Activated CD8-positive, alpha-beta memory T cell treated with anti-CD3 and anti-CD28 coated beads for 48 hours (primary cell): ENCODE measurements at places on chromosomes 5 and 9.

DNA sequence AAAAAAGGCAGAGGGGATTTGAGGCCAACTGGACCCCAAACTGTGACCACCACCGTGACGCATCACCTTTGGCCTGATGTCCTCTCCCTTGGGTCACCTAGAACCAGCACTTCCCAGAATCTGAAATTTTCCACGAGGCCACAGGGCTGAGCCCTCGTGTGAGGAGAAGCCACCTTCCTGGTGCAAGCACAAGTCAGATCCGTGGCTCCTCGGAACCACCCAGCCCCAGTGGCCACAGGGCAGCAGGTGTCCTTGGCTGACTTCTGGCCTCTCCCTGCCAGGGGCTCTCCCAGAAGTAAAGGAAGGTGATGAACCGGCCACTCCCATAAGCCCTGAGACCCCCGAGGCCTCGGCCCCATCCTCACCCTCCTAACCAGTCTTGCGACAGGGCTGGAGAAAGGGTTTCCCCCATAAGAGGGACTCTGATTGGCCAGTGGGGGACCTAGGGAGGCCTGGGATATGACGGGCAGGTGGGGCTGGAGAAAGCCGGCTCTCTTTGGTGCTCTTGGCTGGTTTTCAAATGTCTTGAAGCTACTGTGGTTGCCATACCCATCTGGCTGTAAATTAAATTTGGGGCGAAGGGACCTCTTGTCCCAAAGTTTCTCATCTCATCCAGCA is 20.9 kb upstream of the HMCN2 start:
- no peak for DNase-seq

DNA sequence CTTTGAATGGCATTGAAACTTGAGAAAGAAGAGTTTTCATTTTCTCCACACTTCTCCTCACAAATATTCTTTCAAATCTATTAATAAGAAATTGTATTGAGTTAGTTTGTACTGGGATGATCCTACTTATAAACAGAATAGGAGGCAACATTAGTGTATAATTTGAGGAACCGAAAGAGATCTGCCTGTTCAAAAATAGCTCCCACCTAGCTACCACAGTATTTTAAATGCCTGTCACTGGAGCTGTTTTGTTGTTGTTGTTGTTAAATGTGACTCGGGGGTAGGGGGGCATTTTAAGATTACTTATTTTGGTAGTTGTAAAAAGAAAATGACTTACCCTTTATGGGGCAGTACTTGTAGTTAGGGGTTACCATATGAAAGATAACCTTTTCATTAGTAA is 20.1 kb upstream of the HAPLN1 start:
- DNase-seq, result no peak

DNA sequence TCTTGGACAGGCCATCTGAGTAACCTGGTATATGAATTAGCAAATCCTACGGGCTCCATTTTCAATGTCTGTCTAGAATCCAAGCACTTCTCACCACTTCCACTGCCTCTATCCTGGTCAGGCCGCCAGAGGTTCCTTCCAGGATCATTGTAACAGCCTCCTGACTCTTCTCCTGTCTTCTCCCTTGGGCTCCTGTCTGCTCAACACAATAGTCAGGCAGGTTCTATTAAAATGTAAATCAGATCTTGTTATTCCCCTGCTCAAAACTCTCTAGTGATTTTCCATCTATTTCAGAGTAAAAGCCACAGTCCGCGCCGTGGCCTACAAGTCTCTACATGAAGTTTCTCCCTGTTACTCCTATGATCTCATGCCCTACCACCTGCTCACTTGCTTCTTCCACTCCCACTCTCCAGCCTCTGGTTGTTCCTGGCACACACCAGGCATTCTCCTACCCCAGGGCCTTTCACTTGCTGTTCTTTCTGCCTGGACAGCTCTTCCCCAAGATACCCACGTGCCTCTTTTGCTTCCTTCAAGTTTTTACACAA is 21.7 kb downstream of the ZNF366 start:
- DNase-seq, result no peak

- no peak for DNase-seq
Observed at GRCh38 chr9:19180991-19181390, 49.5 kb upstream of the DENND4C start.

DNA sequence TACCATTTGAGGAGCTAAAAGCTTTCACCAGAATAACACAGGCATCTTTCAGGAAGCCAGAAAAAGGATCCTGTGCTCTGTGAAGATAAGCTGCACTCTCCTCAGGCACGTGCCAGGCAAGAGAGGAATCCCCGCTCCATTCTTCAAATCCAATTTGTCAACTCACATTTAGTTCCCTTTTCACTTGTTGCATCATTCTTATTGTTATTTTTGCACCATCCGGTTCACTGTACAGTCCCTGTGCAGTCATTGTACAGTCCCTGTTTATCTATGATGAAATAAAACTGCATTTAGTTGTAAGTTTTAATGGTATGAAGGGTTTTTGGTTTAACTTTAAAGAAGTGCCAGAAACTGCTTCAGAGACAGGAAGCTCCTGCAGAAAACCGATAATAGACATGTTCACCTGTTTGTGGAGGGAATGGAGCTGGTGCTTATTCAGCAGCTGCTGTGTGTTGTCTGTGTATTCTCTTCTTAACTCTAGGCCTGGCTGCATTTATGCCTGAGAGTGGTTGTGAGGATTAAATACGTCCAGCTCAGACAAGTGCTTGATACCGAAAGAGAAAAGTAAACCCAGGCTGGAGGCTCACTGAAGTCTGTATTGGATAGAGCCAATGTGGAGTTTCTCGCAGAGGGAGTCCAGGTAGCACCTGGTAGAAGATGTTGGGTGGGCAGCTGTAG is 22.4 kb downstream of the IFNW1 start:
- no peak for DNase-seq

- no peak for DNase-seq
Observed at GRCh38 chr5:156647034-156647451, 203.1 kb upstream of the PPP1R2B start.

- DNase-seq, result no peak
Observed at GRCh38 chr9:35905912-35906679, at the start of gene HRCT1. Gene HRCT1 (plus strand): TSS chr9:35906202. CDS start chr9:35906288, 86 bp downstream.

DNA sequence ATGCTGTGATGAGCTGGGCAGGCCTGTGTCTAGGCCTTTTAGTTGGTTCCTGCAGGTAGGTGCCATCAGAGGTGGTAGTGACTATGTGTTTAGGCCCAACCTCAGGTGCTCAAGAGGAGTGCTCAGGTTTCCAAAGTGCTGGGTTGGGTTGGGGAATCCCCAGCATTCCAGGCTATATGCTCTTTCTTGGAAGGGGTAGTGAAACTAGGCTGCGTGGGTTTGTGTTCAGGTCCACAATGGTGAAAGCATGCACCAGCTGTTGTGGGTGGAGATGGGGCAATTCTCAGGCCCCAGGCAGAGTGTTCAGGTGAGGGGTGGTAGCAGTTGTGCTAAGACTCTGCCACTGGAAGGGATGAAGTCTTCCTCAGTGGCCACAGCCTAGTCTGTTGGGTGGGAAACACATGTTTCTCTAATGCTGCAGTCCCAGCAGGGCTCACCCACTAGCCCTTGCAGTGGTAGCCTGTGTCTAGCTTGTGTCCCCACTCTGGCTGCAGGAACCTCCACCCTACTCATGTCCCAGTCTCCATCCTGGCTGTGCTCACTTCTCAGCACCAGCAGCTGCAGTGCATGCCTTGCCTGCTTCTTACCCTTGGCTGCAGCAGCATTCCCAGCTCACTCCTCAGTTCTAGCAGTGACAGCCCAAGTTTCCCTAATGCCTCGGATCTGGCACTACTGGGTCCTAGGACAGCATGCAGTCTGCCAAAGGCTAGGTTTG is 78.9 kb downstream of the FAM170A start:
- no peak for DNase-seq

- no peak for DNase-seq
Observed at GRCh38 chr9:134373269-134373668, 47.0 kb downstream of the RXRA start.

GRCh38 chr5:171205375-171205774 is 103.7 kb upstream of the TLX3 start:
- no peak for DNase-seq

DNA sequence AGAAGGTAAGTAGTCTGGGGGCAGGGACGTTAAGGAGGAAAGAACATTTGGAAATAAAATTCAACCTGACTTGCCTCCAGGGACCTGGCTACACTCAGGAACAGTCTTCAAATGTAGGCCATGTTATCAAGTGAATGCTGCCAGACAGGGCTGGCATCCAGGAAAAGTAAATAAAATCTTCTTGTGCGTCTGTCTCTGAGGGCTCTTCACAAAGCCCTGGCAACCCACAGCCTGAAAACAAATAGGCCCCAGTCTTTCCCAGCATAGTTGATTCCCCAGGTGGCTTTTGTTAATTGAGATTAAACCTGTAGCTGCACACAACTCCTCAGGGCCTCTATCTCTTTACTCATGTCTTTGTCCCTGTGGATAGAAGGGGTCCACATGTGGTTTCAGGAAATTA is 55.4 kb downstream of the STK32A start:
- DNase-seq, result no peak

DNA sequence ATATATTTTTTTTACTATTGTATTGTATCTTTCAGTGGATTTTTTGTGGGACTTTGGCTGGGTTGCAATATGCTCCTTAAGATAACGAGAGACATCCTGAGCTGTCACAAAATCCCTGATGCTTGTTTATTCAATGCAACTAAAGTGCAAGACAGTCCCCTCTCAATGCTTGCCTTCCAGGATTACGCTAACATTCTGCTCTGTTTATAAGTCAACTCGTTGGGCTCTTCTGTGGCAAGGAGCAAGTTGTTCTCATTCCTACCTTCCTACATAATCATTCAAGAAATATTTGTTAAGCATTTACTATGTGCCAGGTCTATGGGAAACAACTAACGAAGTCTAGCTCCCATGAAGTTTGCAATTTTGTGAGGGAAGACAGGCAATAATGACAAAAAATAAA is 40.4 kb downstream of the JAKMIP2 start:
- DNase-seq, result no peak

- no peak for DNase-seq
Observed at GRCh38 chr5:132501961-132502931, 11.7 kb upstream of the IRF1 start.

- no peak for DNase-seq
Observed at GRCh38 chr5:43020399-43020746, 19.7 kb downstream of the ANXA2R start.

GRCh38 chr5:31941151-31941755 is 232.9 kb downstream of the GOLPH3 start:
- no peak for DNase-seq

- DNase-seq, result no peak
Observed at GRCh38 chr9:97804059-97804365, 49.0 kb upstream of the FOXE1 start.

GRCh38 chr5:12292610-12293204 is 388.5 kb upstream of the CTNND2 start:
- no peak for DNase-seq

DNA sequence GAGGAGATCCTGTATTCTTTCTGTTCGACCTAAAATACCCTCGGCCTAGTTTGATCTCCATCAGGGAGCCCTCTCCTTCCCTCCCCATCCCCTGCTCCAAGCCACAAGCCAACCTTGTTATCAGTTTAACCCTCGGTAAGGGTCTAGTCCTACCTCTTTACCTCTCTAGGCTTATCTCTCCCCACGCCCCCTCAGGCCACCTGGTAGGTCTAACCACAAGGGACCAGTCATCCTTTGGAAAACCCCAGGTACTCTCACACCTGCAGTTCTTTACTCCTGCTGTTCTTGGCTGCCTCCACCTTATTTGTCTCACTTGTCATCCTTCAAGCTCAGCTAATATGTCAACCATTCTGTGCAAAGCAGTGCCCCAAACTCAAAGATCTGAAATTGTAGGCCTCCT is 78.7 kb downstream of the RAD23B start:
- DNase-seq, result no peak

- no peak for DNase-seq
Observed at GRCh38 chr9:93097511-93098201, 1.6 kb downstream of the CARD19 start.

DNA sequence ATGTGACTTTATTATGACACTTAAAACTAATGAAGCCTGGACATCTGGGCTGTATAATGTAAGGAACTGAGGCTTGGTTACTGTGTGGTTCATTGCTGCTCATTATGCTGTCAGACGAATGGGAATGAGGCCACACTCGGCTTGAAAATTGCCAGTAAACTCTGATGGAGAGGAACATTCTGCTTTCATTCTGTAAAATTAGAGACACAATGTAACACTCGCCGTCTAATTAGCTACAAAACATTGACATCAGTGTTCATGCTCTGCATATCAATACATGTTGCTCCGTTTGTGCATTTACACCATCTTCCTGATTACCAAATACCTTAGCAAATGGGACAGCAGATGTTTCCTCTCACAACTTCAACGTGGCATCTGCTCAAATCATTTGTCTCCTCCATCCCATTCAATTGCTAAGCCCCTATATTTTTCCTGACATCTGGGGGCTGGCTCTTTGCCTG is 133.0 kb downstream of the SLC28A3 start:
- no peak for DNase-seq

GRCh38 chr9:5002811-5003210 is 17.7 kb downstream of the JAK2 start:
- DNase-seq, result no peak
